ENCODE measurements at places on chromosomes 13 and 19.
A peak's percentile ranks its signal among the peaks of the same experiment; 100 is the strongest.

DNA sequence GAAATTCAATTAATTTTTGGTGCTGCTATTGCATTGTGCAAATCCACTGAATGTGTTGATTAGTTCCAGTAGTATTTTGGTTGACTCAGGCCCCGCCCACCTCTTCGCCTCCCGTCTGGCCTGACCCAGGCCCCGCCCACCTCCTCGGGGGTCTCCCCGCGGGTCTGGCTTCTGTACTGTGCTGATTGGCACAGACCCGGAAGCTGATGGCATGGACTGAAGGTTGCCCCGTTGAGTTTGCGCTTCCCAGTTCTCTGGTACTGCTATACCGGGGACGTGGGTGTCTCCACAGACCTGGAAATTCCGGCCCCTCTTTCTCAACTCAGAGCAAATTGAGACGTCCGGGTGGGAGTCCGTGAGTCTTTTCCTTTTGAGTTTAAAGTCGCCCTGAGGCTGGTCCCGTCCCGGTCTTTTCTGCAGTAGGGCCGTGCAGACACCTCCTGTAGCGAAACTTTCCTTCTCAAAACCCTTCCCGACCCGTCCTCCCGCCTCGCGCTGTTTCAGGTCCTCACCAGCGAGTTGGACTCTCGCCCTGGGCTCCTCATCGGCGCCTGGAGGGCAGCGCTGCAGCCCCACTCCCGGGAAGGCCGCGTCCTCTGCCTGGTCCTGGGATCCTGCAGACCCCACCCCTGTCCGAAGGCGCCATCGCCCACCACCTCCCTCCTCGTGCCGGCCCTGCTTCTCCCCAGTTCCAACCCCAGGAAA lies 14.8 kb downstream of the ZNF701 start:
- no peak for DNase-seq

DNA sequence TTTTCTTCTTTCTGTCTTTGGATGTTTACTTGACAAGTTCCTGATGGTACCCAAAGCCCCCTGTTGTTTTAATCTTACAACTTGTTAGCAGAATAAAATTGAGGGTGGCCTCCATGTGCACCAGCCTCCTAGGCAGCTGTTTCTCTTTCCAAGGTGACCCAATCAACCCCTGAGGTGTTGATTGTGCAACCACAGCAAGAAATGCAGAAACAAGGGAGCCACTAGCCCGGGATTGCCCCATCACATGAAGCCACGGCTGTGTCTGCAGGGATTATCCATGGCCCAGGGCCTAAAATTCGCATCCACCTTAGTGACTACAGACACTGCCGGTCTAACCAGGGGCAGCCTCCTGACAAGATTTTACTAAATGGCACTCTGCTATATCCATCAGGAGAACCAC lies 14.4 kb downstream of the CEACAM4 start:
- DNase-seq, result no peak

GRCh38 chr19:14118165-14119051 lies 846 bp upstream of the PRKACA start:
- DNase-seq, result peak; percentile 63

DNA sequence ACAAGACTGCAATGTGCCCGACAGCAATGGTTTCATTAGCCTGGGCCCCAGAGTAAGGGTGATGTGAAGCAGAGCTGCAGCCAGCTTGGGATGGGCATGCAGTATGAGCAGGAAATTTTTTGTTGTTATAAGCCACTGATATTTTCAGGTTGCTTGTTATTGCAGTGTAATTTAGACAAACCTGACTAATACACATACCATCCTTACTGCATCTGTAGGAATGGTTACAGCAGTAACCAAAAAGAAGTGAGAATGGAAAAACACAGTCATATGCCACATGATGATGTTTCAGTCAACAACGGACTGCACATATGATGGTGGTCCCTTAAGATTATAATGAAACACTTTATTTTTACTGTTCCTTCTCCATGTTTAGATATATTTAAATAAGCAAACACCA lies 8.6 kb upstream of the POMP start:
- DNase-seq, result no peak

DNA sequence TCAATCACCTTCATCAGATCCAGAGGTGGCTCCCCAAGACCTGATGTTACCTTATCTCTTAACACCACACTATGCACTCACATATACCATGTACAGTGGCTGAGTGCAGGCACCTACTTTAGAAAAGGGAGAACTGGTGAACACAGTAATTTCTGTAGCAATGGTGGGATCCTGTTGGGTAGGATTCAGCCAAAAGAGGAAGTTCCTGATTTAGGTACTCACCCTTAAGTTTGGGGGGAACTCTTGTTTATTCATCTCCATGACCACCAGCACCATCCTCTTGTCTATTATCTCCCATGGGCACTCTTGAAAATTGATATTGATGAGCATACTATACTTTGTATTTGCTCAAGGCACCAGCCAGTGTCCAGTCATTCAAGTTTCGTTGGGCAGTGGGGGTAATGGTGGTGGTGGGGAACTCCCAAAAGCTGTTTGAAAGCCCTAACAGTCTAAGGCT lies 324.4 kb downstream of the LMO7 start:
- no peak for DNase-seq

DNA sequence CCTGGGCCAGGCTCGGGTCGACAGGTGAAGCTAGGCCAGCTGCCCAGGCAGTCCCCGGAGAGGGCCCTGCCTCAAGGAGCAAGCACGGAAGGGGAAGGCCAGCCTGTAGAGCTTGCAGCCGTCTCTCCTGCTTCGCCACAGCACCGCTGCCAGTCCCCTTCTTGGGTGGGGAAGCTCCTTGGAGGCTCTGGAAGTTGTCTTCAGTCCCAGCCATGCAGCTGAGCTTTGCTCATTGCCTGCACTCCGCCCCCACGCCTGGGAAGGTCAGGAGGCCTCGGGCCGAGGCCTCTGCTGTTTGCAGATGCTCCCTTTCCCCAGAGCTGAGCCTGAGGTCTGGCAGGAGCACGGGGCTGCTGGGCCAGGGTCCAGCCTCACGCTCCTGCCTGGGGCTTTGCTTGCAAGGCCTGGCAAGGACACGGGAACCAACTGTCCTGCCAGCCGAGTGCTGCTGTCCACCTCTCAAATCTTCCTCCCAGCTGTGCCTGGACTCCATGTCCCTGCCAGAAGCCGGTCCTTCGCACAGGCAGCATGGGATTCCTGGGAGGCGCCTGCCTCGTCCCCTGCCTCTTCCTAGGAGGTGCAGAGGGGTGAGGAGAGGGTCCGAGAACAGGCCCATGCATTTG lies 13.3 kb downstream of the PLEKHF1 start:
- peak; percentile 16 for DNase-seq

- DNase-seq, result peak; percentile 40
These were observed 36.4 kb downstream of the EPS15L1 start for GRCh38 chr19:16435238-16435917.

DNA sequence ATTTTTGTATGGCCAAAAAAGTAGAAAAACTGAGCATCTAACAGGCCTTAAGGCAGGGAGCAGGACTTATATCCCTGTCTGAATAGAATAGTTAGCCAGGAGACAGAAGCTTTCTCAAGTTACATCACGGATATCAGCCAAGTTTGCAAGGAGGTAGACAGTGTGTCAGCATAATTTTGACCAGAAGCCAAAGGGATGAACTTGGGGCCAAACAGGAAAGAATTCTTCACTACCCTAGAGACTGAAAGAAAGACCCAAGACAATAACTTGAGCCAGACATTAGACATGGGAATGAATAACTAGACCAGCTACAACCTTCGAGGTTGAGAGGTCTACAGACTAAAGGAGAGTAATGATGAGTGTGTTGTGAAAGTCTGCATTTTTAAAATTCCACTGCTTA lies 48.1 kb upstream of the PCDH9 start:
- DNase-seq, result peak; percentile 30

DNA sequence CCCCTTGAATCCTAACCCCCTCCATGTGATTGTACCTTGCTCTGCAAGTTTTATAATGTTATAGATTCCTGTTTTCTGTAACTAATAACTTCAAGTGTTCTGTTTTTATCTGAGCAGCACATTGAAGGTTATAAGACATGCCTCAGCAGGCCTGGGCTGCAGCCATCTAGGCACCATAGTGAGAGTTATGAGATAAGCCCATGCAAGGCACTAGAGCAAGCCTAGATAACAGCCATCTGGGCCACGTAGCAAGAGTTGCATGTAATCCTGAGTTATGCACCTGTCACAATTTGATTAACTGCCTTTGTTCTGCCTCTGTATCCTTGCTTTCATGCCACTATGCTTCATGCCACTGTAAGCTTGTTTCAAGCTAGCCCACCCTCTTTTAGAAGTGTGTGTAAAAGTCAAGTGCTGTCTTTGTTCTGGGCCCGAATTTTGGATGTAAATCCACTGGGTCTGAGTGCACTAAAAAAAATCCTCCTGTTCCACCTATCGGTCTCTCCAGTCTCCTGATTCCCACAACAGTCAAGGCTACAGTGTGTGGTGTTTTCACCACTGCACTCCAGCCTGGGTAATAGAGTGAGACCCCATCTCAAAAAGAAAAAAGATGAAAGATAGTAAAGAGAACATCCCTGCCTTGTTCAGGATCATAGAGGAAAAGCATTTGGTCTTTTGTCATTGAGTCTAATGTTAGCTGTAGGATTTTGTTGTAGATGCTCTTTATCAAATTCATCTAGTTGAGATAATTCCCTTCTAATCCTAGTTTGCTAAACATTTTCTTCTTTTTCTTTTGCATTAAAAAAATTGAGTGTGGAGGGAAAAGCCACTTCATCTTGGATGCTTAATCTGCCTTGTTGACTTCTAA lies 16.0 kb upstream of the KBTBD6 start:
- no peak for DNase-seq

- DNase-seq, result no peak
These were observed 553.5 kb downstream of the MYO16 start for GRCh38 chr13:109182777-109183465.

GRCh38 chr19:48997972-48998371 lies 4.3 kb downstream of the RUVBL2 start:
- DNase-seq, result no peak

GRCh38 chr13:36493046-36493445 lies 60.8 kb downstream of the CCNA1 start:
- DNase-seq, result no peak

DNA sequence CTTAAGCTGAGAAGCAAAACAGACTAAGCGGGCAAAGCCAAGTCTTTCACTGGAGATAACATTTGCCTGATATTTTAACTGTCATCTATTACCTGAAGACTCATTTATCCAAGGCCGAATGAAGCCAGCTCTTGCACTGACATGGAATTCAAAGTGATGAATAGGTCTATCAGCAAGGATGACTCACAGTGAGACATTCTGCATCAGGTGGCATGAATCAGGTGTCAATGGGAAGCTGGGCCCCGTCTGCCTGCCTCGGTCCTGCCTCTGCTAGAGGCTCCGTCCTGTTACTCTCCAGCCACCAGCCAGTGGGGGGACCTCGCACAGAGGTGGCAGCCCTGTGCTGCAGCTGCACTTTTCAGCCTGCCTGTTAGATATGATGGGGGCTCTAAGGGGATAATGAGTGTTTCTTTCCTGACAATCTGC lies 23.5 kb downstream of the STARD13 start:
- DNase-seq, result no peak

DNA sequence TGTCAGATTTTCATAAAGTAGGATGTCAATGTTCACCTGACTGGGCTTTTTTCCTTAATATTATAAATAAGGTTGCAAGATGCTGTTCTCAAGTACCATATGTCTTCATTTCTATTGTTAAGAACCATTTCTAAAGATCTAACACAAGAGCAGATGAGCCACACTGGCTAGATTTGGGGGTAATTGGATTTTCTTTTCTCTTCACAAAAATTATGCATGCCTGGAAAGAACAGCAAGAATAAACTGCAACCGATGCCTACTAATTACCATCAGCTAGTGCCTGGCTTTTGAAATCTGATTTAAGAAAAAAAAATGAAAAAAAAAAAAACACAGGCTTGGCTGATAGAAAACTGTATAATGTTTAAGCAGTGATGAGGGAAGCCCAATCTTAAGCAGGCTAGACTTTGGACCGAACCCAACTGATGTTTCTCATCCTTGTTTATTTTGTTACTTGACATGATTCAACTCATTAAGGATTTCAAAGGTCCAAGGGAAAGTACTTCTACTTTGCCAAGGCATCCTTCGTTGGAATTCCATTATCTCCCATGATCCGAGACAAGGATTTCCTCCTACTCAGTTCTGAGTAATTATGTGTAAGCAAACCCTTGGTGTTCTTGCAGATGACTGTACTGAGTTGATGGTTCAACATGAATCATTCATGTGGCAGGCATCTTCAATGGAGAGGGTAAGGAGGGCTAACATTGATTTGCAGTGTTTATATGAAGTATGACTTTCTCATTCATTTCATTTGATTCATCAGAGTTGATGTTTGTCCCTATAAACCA lies 300.5 kb downstream of the SPRY2 start:
- peak; percentile 37 for DNase-seq

DNA sequence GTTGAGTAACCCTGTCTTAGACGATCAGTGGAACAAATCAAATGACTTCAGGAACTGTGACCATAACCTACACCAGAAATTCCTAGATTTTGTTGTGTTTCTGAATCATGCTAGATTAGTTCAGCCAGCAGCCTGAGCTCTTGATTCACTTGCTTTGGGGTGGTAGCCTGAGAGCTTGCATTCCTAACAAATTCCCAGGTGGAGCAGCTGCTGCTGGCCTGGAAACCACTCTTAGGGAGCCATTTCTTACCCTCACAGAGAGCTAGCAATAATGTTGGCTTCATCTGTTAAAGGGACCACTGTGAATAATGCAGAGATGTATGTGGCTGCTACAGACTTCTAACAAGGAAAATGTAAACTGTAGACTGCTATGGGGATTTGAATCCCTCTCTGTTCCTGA lies 388.1 kb upstream of the PRR20A start:
- no peak for DNase-seq

DNA sequence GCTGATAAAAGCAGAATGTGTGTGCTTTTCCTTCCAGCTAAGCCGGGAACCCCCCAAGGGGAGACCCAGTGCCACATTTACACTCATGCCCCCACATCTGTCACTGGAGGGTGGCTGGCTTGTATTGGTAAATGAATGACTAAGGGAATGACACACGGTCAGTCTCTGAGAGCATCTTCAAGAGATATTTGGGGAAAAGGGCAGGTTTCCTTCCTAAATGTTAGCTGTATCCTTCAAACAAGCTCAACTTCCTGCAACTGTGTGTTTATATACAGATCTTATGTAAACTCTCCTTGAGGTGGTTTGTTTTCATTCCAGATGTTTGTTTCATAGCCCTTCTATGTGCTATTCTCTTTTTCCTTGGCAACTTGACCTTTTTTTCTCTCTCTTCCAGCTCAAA lies 192.6 kb downstream of the COL4A1 start:
- DNase-seq, result no peak

GRCh38 chr13:75437582-75438318 lies 44.2 kb downstream of the TBC1D4 start:
- peak; percentile 65 for DNase-seq

- no peak for DNase-seq
These were observed 1587.1 kb downstream of the PCDH9 start for GRCh38 chr13:65642996-65643395.

DNA sequence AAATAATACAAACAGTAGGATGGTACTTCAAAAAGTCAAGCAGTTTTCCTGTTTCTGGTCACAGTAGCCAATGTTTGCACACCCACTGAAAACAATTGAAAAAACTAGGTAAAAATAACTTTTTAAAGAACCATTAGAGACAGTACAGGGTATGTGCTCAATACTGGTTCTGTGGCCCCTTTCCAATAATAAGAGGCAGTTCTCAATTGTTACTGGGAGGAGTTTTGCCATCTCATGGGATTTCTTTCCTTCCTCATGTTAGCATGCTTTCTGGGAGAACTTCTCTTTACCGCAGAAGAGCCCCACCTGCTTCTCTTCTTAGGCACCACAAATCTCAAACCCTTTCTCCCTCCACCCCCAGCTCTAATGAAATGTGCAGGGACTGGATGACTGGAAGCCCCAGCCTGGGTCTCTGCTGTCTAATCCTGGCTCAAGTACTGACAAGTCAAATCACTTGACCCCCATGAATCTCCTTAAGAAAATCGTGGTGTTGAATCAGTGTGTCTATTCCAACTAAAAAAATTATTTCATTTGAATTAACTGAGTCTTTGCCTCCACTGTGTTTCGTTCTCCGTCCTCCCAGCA lies 14.6 kb downstream of the METTL21C start:
- DNase-seq, result no peak
